ENCODE measurements at places on chromosomes 3 and 15.

GRCh38 chr3:58386626-58387365 is 46.8 kb downstream of the PDHB start:
- peak; percentile 66 for DNase-seq

DNA sequence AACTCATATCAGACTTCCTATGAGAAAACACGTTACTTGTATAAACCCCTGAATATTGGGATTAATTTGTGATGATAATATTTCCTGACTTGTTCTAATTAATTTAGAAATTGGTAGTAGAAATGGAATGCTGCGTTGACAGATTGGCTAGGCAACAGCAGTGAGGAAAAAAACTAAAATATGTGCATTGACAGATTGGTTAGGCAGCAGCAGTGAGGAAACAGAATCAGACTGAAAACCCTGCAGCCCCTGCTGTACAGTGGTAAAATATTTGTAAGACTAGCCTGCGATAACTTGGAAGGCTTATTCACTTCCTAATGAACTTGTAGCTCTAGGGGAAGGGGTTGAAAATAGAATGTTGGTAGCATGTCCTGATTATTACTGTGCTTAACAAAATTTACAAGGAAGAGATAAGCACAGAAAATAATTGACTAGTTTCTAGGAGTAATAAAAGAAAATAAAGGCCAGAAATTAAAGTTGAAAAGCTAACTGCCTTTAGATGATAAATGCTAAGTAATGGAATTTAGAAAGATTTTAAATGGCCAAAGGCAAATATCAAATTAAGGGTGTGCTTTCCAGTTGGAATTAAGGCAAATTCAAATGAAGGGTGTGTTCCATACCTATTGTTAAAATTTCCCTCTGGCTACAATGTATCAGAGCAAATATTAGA is 29.9 kb upstream of the IL16 start:
- DNase-seq, result no peak

- DNase-seq, result peak; percentile 53
Observed at GRCh38 chr3:153210660-153211059, 48.6 kb downstream of the RAP2B start.

GRCh38 chr3:194130807-194131589 is 5.0 kb upstream of the HES1 start:
- peak; percentile 93 for DNase-seq

GRCh38 chr15:66962522-66962921 is 102.9 kb upstream of the SMAD3 start:
- no peak for DNase-seq

DNA sequence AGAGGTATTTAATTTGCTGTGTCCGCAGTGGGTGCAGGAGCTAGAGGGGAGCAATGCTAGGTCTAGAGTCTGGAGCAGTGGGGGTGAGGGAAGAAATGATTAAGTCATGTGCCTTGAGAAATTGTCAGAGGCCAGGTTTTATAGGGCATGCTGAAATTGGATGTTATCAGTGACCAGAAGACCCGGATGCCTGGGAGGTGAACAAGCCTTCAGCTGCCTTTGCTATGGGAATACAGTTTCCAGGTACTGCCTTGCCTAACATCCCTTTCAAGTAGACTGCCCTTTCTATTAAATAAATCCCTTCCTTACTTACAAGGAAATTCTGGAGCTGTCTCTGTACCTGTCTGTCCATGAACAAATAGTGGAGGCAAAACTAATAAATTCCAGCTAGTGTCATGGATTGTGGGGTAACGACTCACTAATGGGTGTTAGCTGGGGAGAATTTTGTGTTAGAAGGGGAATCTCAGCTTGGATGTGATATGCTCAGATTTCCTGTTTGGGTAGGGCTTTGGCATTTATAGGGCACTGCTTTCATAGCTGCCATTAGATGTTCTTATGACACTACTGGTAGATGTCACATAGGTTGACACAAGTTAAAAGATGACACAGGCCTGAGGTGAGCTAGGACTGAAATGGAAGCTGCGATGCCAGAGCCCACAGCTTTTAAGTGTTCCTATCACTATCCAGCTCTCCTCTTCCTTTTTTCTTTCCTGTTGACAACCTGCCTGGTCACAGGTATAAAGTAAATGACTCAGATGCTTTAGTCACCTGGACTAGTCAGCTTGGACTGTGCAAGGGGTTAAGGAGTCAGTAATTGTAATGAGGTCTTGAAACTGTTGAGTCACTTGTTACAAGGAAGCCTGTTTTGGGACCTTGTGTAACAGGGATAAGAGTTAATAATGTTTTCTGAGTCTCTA is 21.3 kb downstream of the CHD2 start:
- DNase-seq, result peak; percentile 84

DNA sequence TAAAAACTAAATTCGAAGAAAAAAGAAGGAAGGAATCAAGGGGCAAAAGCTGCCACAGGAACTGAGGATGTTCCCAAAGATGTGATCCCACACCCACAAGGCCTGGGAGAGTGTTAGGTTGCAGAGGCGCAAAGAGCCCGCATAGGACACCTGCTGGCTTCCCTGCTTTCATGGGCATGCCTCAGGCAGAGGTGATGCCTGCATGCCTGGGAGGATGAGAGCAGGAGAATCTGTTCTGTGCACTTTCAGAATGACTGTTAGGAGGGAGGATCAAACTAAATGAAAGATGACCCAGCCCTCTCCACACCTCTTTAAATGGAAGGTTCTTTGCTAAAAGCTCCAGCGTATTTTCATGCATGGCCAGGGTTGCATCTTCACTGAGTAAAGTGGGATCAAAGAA is 162.4 kb downstream of the PLCL2 start:
- no peak for DNase-seq

GRCh38 chr3:71513515-71513914 is 70.0 kb downstream of the FOXP1 start:
- no peak for DNase-seq

- DNase-seq, result no peak
Observed at GRCh38 chr3:54372232-54372631, 249.9 kb downstream of the CACNA2D3 start.

GRCh38 chr3:149368201-149368673 is 9.2 kb downstream of the TM4SF1 start:
- peak; percentile 58 for DNase-seq

DNA sequence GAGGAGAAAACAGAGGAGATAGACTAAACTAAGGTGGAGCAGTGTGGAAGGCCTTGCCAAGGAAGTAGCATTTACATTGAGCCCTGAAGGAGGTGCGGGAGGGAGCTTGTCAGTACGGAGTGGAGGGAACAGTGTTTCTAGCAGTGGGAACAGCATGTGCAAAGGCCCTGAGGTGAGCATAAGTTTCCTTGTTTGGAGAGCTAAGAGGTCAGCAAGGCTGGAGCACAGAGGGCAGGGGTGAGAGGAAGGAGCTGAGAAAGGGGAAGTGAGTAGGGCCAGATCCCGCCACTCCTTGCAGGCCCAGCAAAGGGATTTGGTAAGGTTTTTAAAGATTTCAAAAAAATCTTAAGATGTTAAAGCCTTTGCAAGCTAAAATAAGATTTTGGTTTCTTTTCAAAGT is 70.1 kb downstream of the HMCES start:
- DNase-seq, result no peak

DNA sequence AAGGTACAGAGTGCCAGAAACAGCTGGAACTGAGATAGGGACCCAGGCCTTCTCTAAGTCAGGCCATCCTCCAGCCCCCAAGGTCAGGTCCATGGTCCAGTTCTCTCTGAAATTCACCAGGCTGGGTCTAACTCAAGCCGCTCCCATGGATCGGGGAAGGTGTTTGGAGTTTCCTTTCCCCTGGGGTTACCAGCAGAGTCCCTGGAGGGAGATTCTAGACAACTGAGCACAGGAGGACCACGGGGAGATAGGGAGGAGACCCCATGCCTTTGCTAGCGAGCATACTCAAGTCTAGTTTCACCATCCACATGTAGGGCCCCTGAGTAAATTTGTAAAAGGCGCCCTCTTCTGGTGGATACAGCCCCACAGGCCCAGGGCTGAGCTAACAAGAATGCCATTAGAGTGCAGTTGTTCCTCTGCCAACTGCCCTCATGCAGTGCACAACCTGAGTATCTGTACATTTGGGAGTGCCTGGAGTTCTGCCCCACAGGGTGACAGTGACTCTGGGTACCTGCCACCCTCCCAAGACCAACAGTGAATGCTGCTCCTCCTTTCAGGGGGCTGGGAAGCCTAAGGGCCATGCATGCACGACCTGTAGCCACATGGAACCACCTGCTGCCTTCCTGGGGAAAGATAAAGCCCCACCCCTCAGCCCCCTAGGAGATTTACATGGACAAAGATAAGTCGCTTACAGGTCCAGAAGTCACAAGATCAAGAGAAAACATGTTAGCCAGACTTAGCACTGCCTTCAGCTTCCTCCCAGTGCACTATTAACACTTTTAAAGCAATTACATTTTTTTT is 89.0 kb downstream of the IQSEC1 start:
- peak; percentile 35 for DNase-seq

- DNase-seq, result no peak
Observed at GRCh38 chr3:3089017-3089416, 21.2 kb downstream of the IL5RA start.

DNA sequence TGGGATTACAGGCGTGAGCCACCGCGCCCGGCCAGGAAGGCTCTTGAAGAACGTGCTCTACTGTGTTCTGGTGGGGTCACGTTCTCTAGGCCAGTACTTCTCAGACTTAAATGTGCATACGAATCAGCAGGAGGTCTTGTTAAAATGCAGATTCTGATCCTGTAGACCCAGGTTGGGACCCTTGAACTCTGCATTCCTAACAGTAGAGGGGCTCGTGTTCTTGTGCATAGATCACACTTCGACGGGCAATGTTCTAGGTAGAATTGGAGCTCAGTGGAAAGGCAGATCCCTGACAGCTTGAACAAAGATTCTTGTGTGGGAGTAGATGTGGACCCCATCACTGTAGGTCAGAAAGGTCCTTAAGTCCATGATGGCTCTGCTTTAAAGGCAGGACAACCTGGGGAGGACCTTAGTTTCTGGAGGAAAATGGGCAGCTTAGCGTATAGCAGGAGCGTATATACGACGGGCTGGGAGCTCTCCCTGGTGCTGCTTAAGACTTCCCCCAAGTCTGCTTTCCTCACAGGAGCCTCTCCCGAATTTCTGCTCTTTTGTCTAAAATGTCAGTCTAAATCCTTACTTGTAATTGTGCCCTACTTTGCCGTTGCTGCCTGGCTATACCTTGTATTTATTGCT is 16.9 kb upstream of the FAM81A start:
- DNase-seq, result no peak

- no peak for DNase-seq
Observed at GRCh38 chr3:42488687-42489086, 13.8 kb upstream of the VIPR1 start.

GRCh38 chr15:67082007-67082536 is 16.7 kb downstream of the SMAD3 start:
- DNase-seq, result peak; percentile 70

GRCh38 chr3:13324835-13325501 is 95.2 kb downstream of the NUP210 start:
- no peak for DNase-seq

- no peak for DNase-seq
Observed at GRCh38 chr3:32531010-32531647, 28.5 kb upstream of the CMTM6 start.

DNA sequence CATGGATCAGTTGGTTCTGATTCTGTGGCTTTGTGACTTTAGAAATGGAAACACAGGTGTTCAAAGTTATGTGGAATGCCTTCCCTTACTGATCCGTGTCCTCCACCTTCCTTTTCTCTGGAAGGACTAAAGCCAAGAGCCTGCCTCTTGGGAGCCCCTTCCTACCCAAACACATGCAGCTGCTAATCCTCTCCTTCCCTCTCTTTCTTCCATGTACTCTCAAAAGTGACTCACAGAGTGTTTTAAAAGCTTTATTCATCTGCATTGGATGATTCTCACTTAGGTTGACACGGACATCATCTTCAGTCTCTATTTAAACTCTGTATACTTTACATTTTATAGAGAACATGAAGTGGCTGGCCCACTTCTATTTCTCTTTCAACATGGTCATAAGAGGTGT is 856.5 kb upstream of the ARPP21 start:
- DNase-seq, result no peak

GRCh38 chr3:193269343-193270028 is 28.5 kb downstream of the PLAAT1 start:
- DNase-seq, result peak; percentile 6

DNA sequence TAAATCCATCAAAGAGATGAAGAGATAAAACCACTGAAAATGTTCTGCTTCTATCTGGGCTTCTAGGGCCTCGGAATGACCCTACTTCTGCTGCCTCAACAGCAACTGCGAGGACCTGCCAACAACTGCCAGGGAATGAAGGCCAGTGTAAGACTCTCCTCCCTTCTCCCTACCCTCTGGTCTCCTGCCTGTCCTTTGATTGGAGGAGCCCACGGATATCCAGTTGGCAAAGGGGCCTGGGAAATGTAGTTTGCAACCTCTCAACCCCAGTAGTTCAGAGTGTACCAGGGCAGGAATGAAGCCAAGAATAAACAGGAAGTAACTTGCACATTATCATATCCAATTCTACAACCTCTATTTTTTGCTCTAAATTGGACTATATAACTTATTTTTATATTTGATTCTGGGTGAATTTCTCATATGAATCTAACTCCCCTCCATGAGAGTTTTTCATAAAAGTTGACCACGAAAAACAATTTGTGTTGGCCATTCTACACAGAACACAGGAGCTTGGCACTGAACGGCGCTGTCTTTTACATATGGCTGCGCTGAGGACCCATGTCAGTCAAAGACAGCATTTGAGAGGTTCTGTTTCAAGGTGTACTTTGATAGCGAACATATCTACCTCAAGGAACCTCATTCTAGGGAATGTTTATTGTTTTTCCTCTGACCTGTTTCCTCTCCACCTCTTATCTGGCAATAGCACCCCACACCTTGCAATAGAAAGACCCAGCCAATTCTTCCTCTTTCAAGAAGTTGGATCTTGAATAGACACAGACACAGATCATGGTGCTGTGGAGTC is 91.1 kb upstream of the RNF7 start:
- DNase-seq, result peak; percentile 85

DNA sequence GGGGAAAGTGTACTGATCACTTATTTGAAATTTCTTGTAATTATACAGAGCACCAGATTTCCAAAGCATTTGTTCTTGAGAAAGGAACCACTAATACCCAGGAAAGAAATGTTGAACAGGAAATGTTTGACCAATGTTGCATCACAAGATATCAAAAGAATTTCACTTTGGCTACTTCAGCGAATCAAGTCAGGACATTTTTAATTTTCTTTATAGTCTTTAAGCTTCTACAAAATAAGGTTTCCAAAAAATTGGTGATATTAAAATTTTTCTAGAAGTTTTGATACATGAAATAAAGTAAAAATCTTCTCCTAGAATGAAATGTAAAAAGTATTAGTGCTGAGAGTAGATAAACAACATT is 421.9 kb downstream of the MECOM start:
- DNase-seq, result peak; percentile 54

GRCh38 chr3:35965908-35966307 is 326.6 kb downstream of the ARPP21 start:
- DNase-seq, result peak; percentile 31

Measured in M059J (cell line).